CD8-positive, alpha-beta memory T cell (primary cell): ENCODE measurements at places on chromosomes 16 and 17.

DNA sequence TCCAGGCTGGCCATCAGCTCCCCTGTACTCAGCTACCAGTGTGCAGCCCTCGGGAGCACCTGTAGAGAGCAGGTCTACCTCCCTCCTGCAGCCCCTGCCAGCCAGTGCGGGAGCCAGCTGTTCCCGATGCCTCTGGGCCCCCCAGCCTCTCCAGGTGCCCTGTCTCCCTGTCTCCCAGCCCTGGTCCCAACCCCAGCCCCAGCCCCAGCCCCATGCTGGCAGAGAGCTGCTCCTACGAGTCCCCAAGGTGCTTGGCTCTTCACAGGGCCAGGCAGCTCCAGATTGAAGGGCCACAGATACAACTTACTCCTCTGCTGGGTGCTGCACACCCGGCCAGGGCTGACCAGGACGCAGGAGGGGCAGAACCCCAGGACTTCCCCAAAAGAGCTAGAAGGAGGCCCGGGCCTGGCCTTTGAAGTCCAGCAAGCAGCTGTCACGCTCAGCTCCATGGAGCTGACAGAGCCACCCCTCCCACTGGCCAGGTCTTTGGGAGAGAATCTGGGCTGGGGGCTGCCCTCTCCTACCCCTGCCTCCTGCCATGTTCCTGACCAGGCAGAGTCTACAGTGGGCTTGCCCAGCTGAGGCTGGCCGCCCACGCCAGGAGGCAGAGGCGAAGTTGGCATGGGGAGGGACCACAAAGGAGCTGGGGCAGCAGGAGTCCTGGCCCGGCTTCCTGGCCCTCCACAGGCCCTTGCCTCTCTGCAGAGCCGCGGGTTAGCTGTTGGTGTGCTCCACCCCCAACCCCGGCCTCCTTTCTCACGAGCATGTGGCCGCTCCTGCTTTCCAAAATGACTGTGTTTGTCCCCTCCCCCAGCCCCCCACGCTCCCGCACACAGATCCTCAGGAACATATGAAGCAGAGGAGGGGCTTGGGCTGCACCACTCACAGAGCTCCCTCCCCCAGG, 9.5 kb upstream of the ADAM11 start:
- no peak overlapping the region for H3K27ac ChIP-seq
- DNase-seq, result no peak
- H3K36me3 ChIP-seq, result no peaks in the 10 kb centered on the region

GRCh38 chr16:80503107-80503506, 37.7 kb upstream of the DYNLRB2 start:
- no peak for DNase-seq
- H3K4me3 ChIP-seq, result no peak overlapping the region
- no peaks in the 10 kb centered on the region for H3K36me3 ChIP-seq
- H3K27me3 ChIP-seq, result no peaks in the 10 kb centered on the region

GRCh38 chr16:80604600-80605355, 64.0 kb downstream of the DYNLRB2 start:
- no peaks in the 10 kb centered on the region for H3K36me3 ChIP-seq
- no peak overlapping the region for H3K4me3 ChIP-seq
- no peak overlapping the region for H3K27ac ChIP-seq
- H3K4me1 ChIP-seq, result peaks cover 11% of the 10 kb centered on the region
- no peaks in the 10 kb centered on the region for H3K27me3 ChIP-seq

- no peak overlapping the region for H3K4me3 ChIP-seq
- H3K4me1 ChIP-seq, result no peaks in the 10 kb centered on the region
- DNase-seq, result no peak
- H3K36me3 ChIP-seq, result no peaks in the 10 kb centered on the region
- no peak overlapping the region for H3K27ac ChIP-seq
- no peaks in the 10 kb centered on the region for H3K27me3 ChIP-seq
Measured at GRCh38 chr17:40297511-40297910, 9.8 kb downstream of the CDC6 start.

DNA sequence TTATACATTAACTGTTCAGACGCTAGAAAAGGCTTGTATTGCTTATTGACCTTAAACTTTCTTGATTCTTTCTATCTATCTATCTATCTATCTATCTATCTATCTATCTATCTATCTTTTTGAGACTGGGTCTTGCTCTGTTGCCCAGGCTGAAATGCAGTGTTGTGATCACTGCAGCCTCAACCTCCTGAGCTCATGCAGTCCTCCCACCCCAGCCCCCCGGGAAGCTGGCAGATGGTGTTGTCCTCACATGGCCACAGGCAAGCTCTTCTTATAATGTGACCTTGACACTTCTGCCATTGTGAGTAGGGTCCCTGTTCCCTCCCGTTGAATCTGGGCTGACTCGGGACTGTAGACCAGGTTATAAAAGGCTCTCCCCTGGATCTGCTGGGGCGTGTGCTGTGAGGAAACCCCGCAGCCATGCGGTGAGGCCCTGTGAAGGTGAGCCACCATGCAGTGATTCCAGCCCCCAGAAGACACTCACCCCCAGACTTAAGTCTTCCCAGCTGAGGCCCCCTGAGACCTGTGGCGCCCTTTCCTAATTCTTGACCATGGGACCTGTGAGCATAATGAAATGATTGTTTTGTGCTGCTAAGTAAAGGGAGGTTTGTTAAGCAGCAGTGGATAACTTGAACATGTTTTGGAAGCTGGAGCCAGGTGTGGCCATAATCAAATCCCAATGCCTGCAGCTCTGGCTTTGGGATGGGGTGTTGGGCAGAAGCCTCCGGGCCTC, 54.3 kb downstream of the RPTOR start:
- H3K27me3 ChIP-seq, result no peaks in the 10 kb centered on the region
- no peak overlapping the region for H3K4me3 ChIP-seq
- no peak for DNase-seq
- no peak overlapping the region for H3K27ac ChIP-seq
- peaks cover 30% of the 10 kb centered on the region for H3K4me1 ChIP-seq

DNA sequence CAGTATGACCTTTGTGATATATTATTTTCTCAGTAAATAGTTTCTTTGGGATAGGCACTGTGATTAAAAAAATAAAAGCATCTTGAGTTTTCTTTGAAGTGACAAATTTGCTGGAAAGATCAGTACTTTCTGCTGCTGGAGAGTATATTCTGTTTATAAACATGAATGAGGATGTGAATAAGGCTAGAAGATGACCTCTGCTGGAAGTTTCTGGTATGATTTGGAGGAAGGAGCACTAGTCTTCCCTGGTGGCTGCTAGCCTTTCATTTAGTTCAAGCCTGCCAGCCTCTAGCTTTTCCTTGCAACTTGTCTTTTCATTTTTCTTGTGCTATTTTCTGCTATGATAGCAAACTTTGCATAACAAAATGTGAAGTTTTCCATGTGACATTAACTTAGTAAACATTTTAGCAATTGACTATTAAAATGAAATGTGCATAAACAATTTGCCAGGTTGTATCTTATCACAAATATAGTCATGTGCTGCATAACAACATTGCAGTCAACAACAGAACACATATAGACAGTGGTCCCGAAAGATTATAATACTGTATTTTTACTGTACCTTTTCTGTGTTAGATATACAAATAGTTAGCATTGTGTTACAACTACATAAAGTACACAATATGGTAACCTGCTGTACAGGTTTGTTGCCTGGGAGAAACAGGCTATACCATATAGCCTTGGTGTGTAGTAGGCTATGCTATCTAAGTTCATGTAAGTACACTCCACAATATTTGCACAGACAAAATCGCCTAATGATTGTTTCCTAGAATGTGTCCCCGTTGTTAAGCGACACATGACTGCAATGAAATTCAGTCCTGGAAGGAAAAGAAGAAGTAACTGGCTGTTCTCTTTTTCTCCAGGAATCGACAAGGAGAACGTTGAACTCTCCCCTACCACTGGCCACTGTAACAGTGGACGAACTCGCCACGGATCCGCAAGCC, 18.1 kb upstream of the RAB11FIP4 start:
- no peak overlapping the region for H3K27ac ChIP-seq
- DNase-seq, result no peak

GRCh38 chr16:86099326-86099725, 200.4 kb downstream of the IRF8 start:
- H3K27me3 ChIP-seq, result no peaks in the 10 kb centered on the region
- H3K4me1 ChIP-seq, result no peaks in the 10 kb centered on the region
- DNase-seq, result no peak
- H3K4me3 ChIP-seq, result no peak overlapping the region
- no peak overlapping the region for H3K27ac ChIP-seq

- peaks cover under 1% of the 10 kb centered on the region for H3K36me3 ChIP-seq
- no peak for DNase-seq
- peaks cover 7% of the 10 kb centered on the region for H3K4me1 ChIP-seq
- H3K4me3 ChIP-seq, result peak overlapping the region; percentile 46
Measured at GRCh38 chr16:66948134-66948836, 12.8 kb upstream of the CES3 start.

GRCh38 chr17:45115871-45116270, 16.4 kb downstream of the PLCD3 start:
- DNase-seq, result no peak
- H3K27ac ChIP-seq, result no peak overlapping the region
- no peaks in the 10 kb centered on the region for H3K27me3 ChIP-seq

DNA sequence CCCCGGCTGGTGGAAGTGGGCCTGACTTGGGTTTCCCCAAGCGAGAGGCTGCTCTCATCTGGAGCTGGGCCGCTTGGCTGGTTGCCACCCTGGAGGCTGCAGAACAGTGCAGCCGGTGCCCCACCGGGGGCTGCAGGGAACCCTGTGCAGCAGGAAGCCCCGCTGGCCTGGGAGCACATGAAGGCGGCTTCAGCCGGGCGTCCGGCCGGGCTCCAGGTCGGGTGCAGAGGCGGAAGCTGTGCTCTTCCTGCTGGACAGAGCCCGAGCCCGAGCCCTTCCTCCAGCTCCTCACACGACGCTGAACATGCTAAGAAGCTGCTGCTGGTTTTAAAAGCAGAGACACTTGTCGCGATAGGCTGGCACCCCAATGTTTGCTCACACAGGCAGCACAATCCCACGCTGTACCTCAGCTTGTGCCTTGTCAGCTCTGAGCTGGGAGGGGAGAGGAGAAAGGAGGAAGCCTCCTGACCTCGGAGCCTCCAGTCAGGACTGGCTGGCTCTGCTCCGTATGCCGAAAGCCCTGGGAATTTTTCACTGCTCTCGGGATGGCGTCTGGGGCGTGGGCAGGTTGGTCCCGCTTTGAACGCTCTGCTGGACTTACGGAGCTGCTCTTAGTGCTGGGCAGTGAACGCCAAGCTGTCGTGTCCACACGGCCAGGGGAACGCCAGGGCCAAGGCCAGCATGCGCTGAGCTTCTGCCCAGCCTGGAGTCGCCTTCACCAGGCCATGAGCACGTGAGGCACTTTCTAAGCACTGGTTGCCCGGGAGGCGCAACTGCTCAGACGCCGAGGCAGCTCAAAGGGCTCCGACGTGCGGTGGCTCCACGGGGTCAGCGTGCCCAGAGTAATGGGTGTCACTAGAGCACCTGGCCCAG, 8.8 kb downstream of the CDK5R1 start:
- H3K4me3 ChIP-seq, result no peak overlapping the region
- H3K27me3 ChIP-seq, result no peaks in the 10 kb centered on the region
- no peak overlapping the region for H3K27ac ChIP-seq
- H3K4me1 ChIP-seq, result peaks cover 39% of the 10 kb centered on the region
- DNase-seq, result no peak

GRCh38 chr17:50027172-50027880, 28.6 kb upstream of the ITGA3 start:
- no peaks in the 10 kb centered on the region for H3K36me3 ChIP-seq
- H3K4me1 ChIP-seq, result peaks cover 8% of the 10 kb centered on the region
- H3K27me3 ChIP-seq, result peaks cover 10% of the 10 kb centered on the region
- no peak overlapping the region for H3K27ac ChIP-seq

DNA sequence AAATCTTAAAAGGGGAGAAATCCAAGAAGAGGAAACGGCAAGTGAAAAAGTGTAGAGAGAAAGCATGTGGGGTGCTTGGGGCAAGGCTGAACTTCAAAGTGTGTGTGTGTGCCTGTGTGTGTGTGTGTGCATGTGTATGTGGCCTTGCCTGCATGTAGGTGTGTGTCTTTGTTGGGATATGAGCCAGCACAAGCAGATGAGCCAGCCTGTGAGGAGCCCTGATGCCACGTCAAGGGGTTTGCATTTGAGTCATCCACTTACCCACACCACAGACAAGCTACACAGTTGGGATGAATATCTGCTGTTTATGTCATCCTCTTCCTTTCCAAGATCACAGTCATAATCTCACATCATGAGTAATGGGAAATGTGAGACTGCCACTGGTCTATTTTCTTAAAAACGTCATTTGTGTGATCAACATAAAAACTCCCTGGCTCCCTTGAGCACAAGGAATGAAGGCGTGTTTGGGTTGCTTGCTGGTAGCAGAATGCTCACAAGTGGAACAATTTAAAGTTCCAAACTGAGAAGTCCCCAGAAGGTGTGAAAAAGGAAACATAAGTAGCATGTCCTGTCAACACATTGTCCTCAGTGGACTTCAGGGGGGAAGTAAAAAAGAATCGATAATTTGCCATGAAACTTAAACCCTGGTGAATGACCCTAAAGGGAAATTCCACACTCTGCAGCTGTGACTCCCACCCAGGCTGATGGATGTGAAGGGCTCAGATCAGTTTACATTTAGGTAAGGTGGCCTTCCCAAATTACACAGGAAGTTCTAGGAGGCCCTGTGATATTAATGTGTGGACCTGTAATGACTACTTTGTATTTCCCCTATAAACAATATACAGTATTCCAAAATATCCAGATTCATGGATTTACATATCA, 14.7 kb downstream of the KCTD19 start:
- H3K4me1 ChIP-seq, result no peaks in the 10 kb centered on the region
- no peak for DNase-seq
- no peaks in the 10 kb centered on the region for H3K36me3 ChIP-seq
- no peak overlapping the region for H3K27ac ChIP-seq

GRCh38 chr16:89192956-89193575, 7.3 kb downstream of the SLC22A31 start:
- no peaks in the 10 kb centered on the region for H3K4me1 ChIP-seq
- DNase-seq, result no peak
- no peaks in the 10 kb centered on the region for H3K36me3 ChIP-seq
- no peak overlapping the region for H3K4me3 ChIP-seq

DNA sequence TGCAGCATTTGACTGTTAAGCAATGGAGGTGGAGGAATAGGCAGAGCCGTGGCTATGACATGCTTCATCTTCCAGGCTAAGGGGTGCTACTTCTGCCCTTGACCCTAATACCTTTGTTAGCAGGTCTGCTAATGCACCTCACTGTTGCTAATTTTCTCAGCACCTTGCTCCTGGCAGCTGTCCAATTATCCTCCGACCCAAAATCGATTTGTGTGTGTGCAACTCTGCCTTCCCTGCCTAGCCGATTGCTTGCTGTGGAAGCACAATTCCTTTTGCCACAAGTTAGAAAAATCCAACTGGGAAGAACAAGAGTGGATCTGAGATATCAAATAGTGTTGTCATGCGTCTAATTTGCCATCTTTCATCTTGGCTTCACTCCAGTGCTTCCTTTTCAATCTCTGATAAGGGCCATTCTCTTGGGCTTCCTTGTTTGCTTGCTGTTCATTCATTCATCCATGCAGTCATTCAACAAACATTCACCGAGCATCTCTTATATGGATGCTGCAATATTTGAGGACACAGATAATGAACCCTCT, 422.8 kb downstream of the RBFOX1 start:
- H3K27ac ChIP-seq, result no peak overlapping the region
- no peak for DNase-seq
- H3K27me3 ChIP-seq, result no peaks in the 10 kb centered on the region

DNA sequence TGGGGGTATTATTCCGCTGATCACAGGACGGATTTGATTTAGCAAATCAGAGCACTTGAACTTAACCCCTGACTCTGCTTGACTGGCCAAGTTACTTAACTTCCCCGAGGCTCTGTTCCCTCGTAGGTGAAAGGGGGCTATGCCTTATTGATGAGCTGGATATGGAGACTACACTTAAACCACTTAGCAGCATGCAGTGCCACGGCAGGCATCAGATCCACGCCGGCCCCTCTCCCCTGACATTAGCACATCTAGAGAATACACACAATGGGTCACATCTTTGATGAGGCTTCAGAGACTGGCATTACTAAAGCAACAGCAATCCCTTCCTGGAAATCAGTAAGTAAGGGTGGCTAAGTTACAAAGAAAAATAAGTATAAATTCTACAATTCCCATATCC, 71.0 kb downstream of the ABCC12 start:
- H3K36me3 ChIP-seq, result no peaks in the 10 kb centered on the region
- no peak overlapping the region for H3K4me3 ChIP-seq
- no peak overlapping the region for H3K27ac ChIP-seq
- no peak for DNase-seq
